Caco-2 (cell line): ENCODE measurements at places on chromosomes 2 and 18.

- DNase-seq, result no peak
These were observed 256.9 kb upstream of the COPS8 start for GRCh38 chr2:236828820-236829219.

DNA sequence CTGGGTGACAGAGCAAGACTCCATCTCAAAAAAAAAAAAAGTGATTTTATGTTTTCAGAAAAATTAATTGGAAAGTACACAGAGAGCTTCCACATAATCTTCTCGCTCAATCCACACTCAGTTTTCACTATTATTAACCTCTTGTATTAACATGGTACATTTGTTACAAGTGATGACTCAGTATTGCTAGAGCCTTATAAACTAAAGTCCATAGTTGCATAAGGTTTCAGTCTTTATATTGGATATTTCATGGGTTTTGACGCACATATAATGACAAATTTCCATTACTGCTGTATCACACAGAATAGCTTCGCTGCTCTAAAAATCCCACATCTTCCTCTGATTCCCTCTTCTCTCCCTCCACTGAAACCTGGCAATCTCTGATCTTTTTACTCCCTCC lies 603.5 kb downstream of the XIRP2 start:
- no peak for DNase-seq

- no peak for DNase-seq
These were observed 35.8 kb downstream of the FMNL2 start for GRCh38 chr2:152370783-152371182.

GRCh38 chr2:240300261-240300821 lies 135.1 kb upstream of the GPC1 start:
- DNase-seq, result no peak

- no peak for DNase-seq
These were observed 5.8 kb upstream of the MARCHF7 start for GRCh38 chr2:159706385-159706980.

DNA sequence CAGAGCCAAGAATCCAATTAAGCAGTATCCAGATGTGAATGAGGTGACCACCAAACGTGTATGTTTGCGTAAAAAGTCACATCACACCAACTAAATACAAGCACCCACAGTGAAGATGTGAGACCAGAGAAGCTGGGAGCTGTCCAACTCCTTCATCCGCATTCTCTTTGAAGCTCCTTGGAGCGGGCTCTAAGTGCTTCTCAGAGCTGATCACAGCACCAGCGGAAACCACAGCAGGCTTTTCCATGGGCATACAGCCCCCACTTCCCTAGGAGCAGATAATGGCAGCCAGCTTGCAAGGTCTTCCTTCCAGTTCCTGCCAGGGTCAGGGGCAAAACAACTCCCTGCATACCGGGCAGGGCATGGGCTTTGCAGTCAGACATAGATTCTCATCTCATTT lies 36.4 kb downstream of the REEP1 start:
- no peak for DNase-seq

GRCh38 chr2:15756882-15757819 lies 165.5 kb downstream of the DDX1 start:
- no peak for DNase-seq

DNA sequence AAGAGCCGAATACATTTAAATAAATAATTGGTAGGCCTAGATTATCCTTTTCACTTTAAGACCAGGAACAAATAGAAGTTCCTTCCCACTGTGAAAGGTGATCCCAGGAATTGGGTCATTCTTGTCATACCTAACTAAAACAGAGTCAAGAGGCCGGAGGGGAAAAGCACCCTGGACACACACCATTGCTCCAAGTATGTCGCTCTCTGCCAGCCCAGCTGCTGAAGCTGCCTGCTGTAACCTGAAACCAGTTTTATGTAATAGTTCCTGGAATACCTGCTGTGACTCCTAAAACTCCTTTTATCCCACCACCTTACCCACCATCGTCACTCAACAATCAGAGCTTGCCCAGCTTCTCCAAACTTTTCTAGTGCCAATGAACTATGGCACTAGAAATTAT lies 217.1 kb downstream of the PTPRM start:
- no peak for DNase-seq

GRCh38 chr18:55833543-55833942 lies 245.6 kb upstream of the TCF4 start:
- DNase-seq, result peak; percentile 34

DNA sequence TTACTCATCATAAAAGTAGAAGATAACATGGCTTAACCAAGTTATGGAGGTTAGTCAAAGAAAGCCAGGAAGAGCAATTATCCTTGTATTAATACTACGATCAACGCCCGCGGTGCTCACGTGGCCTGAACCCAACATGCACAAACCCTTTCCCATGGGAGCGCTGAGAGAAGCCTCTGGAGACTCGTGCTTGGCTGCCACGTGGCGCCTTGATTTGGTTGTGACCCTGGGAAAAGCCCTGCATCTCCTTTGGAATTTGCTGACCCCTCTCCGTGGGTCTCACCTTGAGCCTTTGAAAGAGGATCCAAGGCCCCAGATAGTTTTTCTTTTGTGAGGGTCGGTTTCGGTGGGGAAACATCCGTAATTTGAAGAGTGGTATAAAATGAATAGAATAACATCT lies 255.6 kb downstream of the DCDC2C start:
- no peak for DNase-seq

DNA sequence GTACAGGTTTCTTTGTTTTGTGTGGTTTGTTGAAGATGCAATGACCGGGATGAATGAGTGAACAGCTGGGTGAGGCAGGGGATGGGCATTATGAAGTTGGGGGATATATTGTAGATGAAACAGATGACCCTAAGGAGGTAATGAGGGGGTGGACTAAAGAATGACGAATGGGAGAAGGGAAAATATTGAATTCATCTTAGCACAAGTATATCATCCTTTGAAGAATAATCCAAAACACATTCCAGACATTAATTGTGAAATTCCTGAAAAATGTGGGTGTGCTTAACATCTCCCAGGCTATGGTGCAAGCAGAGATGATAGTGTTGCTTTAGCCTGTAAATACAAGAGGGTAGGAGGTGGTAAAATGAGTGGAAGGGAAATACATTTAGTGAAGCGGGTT lies 5.8 kb downstream of the CRIM1 start:
- DNase-seq, result no peak

- DNase-seq, result no peak
These were observed 57.5 kb upstream of the FN1 start for GRCh38 chr2:215493376-215493775.

DNA sequence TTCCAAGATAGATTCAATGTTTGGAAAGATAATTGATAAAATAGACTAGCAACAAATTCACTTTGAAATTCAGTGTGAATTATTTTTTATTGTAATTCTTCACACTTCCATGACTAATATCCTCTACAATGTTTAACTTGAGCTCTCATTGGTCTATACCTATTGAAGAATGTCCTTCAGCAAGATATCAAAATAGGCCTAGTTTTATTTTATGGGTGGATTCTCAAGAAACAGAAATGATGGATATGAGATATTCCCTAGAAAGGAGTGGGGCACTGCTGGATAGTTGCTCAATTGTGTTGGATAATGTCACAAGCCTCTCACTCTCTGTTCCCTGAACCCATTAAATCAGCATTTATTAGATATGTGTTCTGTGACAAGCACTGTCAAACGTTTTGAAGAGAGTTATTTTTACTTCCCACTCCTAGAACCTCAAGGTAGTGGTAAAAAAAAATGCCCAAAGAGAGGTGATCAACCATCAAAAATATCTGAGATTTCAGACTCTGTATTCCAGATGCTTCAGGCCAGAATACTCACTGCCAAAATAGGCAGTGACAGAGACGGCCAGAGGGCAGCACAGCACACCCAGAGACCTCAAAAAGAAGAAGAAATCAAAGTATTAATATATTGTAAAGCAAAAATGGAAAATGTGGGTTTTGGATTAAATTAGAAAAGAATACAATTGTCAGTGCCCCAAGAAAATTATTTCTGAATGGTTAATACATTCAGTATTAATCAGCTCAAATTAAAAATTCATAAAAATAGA lies 87.5 kb downstream of the TRIB2 start:
- no peak for DNase-seq

DNA sequence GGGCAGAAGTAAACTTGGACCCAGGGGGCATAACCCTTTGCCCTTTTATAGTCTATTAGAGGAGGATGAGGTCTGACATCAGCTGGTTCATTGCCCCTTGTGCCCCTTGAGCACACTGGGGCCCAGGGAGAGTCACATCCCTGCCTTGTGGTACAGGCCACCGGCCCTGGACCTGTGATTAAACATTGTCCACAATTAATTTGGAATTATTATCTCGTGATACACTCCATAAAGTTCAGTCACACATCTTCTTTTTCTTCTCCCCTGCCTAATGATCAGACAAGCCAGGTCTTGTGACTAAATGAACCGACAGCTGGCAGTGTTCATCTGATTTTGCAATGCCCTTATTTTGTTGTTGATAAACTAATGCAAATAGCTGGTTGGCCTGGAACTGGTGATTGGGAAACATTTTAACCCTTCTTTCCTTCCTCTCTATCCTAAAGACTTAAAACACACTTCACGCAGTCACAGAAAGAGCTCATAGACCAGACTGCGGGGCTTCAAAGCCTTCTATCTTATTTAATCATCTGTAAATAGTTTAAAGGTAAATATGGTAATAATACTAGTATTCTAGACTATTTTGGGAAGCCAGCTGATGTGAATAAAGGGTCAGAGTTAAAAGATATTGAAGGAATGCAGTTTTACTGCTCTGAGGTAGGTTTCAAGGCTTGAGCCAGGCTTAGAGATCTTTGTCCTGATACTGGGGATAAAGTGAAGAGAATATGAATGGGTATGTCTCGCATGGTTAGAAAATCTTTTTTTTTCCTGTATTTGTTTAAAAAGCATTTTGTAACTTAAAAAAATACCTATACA lies 13.4 kb downstream of the IL1R1 start:
- DNase-seq, result peak; percentile 85

GRCh38 chr18:57080479-57080878 lies 66.4 kb upstream of the BOD1L2 start:
- no peak for DNase-seq

- no peak for DNase-seq
These were observed 62.1 kb upstream of the NOSTRIN start for GRCh38 chr2:168740360-168740759.

DNA sequence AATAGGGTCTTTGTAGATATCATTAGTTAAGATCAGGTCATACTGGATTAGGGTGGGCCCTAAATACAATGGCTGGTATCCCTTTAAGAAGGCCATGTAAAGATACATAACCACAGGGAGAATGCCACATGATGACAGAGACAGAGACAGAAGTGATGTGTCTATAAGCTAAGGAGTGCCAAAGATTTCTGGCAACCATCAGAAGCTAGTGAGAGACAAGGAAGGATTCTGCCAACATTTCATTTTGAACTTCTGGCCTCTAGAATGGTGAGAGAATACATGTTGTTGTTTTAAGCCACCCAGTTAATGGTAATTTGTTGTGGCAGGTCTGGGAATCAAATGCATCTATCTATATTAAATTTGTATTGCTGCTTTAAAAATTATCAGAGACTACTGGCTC lies 185.5 kb upstream of the CYRIA start:
- no peak for DNase-seq

- no peak for DNase-seq
These were observed 51.6 kb downstream of the GLI2 start for GRCh38 chr2:120787111-120787821.

- no peak for DNase-seq
These were observed 72.7 kb upstream of the FAM136A start for GRCh38 chr2:70374616-70375015.

GRCh38 chr2:182048088-182048487 lies 62.4 kb downstream of the PPP1R1C start:
- no peak for DNase-seq

DNA sequence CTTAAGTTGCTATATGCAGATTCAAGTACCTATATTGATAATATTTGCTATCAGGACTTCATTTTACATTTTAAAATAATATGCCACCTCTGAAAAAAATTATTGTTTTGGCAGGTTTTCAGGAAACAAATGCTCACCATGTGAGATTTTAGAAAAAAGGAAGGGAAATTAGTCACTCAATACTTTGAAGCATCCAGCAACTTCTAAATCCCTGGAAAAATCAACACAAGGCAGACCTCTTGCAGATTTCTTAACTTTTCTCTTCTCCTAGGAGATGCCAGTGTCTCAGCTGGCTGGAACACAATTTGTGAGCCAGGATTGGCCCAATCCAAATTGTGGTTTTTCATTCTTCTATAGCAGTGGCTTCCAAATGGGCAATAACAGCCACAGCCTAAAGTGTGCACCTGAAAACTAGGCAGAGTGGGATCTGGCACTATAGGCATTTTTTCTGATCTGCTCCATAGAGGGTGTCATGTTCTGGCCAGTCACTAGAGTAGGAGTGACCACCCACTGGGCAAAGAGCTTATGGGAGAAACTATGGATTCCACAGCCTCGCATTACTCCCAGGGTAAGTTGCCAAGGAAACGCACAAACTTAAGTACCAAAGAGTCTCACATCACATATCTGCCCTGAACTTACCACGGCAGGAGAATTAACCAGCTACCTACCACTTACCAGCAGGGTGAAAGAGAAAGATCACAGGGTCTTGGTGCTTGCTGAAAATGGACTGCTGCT lies 28.1 kb upstream of the THOC1 start:
- DNase-seq, result no peak

DNA sequence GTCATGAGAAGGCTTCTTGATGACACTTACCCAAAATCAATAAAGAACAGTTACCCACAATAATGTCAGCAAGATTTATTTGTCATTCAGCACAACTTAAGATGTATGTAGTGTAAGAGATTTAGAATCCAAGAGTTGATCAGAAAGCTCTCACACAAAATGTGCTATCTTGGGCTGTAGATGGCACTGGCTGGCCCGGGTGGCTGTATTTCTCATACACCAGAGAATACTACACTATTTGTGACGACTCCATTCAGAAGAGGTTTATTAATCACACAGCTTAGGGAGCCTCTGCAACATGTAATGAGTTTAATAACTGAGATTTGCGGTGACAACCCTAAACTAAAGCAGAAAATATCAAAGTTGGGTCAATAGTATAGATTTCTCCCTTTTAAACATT lies 530.4 kb upstream of the KLHL29 start:
- no peak for DNase-seq

- DNase-seq, result no peak
These were observed 40.5 kb downstream of the ST8SIA5 start for GRCh38 chr18:46716336-46716735.

DNA sequence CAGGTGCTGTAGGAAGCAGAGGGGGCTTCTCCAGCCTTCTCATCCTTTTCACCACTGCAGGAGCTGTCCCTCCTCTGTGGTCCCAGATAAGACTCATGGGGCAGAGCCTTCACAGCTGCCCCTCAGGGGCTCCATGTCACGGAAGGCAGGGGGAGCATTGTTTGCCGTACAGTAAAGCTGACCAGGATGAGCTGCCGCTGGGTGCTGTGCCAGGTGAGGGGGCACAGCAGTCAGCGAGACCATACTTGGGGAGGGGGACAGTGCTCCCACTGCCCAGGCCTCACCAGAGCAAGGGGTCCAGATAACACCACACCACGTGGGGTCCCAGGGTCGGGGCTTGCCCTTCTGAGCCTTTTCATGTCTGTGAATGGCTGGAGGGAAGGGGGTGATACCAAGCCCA lies 46.3 kb downstream of the PLEKHB2 start:
- DNase-seq, result no peak

DNA sequence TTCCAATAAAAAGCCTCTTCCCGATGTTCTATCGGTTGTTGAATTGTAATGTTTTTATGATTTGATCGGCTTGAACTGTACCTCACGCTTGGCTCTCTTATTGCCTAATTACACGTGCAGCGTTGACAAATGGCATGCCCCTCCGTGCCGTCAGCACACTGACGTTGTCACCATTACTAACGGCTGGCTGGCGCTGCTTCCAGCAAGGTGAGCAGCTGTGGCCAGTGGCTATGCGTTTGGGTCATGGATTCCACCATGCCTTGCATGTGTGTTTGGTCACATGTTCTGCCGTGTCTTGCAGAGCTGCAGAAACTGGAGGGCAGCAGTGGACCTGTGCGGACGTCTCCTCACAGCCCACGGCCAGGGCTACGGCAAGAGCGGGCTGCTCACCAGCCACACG lies 42.1 kb downstream of the TRAPPC12 start:
- no peak for DNase-seq
